Muscle of arm (tissue), 14 donors: ENCODE measurements at places on chromosomes 12 and 14.

DNA sequence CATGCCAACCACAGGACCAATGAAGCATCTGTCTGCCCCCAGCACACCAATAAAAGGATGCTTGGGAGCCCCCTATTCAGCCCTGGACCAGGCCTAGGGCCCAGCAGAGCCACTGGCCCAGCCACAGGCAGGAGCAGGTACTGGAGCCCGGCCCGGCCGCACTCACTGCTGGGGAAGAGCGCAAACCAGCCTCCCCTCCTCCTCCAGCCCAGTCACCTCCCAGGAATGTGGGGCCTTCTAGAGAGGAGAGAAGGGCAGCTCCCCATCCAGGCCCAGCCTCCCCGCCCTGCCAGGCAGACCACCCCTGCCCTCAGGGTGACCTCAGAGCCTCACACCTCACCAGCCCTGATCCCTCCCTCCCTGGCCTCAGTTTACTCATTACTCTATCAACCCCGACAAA lies 56.2 kb downstream of the CCNK start:
- DNase-seq: no peak

- DNase-seq: no peak
These were observed 116.4 kb downstream of the PPHLN1 start for GRCh38 chr12:42442311-42442759.

- DNase-seq: no peak
These were observed 42.5 kb downstream of the LRP6 start for GRCh38 chr12:12224240-12224940.

GRCh38 chr12:12822886-12823285 lies 9.7 kb downstream of the DDX47 start:
- no peak for DNase-seq

- DNase-seq: no peak
These were observed 870 bp downstream of the BMAL2 start for GRCh38 chr12:27333403-27334009.

GRCh38 chr14:69580009-69580577 lies 5.4 kb upstream of the CCDC177 start:
- no peak for DNase-seq

GRCh38 chr14:21039585-21040369 lies 2.4 kb upstream of the RNASE7 start:
- DNase-seq: peak; percentile 80

DNA sequence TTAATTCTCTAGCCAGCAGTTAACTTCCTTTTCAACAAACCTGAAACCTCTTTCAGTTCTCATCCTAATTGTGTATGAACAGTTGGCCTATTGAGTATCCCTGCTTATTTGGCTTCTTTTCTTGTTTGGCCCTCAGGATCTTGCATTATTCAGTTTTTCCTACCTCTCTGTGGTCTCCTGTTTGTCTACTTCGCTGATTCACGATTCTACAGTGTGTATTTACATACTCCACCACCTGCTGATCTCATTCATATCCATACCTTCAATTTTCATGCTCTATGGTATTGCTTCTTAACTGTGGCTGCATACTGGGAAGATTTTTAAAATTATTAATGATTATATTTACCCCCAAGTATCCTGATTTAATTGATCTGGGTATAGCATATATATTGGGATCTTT lies 56.4 kb downstream of the RASSF9 start:
- DNase-seq: no peak

- no peak for DNase-seq
These were observed 24.2 kb upstream of the SLC6A12 start for GRCh38 chr12:238116-238515.

DNA sequence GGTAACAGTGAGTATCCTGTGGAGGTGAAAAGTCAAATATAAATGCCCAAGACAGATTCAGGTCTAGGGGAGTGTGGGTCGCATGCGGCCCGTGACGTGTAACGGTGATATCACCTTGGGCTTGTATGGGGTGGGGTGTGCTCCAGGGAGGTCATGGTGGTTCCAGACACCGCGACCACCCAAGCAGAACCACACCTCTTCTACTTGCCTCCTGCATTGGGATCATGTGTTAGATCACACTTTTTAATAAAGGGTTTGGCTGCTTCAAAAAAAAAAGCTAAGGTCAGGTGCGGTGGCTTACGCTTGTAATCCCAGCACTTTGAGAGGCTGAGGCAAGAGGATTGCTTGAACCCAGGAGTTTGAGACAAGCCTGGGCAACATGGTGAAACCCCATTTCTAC lies 4.5 kb downstream of the FBLN5 start:
- DNase-seq: no peak

DNA sequence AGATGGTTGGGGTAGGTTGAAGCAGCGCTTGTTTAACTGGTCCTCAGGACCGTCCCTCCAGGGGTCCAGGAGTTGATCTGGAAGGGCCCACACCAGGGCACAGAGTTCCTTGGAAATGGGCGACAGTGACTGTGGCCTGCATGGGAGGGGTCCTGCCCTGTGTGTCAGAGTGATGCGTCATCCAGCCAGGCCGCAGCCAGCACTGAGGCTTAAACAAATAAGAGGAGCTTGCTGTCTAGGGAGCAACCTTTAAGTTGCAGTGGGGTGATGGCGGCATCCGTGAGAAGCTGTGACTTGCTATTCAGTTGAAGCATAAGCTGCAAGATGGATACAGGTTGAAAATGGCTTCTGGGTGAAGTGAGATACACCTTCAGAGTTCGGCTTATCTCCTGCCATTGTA lies 20.2 kb downstream of the DCAF4 start:
- DNase-seq: no peak

GRCh38 chr12:57724936-57725740 lies 13.4 kb downstream of the AGAP2 start:
- no peak for DNase-seq

GRCh38 chr12:127389923-127390322 lies 877.0 kb upstream of the TMEM132C start:
- DNase-seq: peak; percentile 22

DNA sequence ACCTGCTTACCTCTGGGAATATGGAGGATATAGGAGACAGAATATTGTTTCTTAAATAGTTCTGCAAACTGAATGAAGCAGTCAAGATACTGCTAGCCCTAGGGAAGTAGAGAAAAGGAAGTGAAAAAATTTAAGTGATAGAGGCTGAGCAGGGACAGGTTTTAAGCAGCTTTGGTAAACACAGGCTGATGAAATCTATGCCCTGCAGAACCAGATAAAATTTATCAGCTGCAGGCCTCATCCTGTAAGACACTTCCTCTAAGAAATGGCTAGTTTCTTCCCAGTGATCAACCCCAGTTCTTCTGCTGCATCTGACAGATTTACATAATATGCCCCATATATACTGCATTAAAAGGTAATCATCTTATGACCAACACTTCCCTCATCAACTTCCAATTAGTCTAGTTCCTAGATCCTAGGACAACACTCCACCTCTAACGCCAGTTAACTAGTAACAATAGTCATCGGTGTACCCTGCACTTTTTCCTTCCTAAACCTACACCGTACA lies 1.3 kb upstream of the ESYT1 start:
- DNase-seq: no peak

GRCh38 chr14:96263347-96264199 lies 7.6 kb downstream of the BDKRB1 start:
- no peak for DNase-seq

DNA sequence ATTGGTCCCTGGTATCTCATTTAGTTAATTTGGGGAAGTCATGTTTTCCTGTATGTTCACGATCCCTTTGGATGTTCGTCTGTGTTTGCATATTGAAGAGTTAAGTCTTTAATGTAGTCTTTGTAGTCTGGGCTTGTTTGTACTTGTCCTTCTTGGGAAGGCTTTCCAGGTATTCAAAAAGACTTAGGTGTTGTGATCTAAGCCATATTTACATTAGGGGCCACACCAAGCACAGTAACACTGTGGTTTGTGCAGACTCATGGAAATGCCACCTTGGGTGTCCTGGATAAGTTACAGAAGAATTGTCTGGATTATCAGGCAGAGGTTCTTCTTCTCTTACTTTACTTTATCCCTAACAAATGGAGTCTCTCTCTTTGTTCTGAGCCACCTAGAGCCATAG lies 380.3 kb downstream of the CCER1 start:
- DNase-seq: no peak

DNA sequence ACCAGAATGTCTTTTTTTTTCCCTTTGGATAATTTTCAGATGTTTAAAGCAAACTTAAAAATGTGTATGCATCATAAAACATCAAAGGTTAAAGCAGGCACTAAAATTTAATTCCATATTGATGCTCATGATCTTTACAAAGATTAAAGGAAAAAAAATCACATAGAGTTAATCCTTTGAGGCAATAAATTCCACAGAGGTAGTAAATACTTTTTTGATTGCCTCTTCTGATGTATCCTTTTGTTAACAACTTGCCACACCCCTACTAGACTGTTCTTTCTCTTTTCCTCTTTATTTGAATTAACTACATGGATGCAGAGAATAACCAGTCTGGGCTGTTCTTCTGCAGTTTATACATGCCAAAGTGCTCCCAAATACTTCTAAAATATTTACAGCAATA lies 45.2 kb upstream of the KCNJ8 start:
- DNase-seq: no peak

GRCh38 chr14:96698960-96699539 lies 98.1 kb upstream of the VRK1 start:
- no peak for DNase-seq

GRCh38 chr12:66713984-66714383 lies 35.1 kb upstream of the GRIP1 start:
- DNase-seq: no peak

DNA sequence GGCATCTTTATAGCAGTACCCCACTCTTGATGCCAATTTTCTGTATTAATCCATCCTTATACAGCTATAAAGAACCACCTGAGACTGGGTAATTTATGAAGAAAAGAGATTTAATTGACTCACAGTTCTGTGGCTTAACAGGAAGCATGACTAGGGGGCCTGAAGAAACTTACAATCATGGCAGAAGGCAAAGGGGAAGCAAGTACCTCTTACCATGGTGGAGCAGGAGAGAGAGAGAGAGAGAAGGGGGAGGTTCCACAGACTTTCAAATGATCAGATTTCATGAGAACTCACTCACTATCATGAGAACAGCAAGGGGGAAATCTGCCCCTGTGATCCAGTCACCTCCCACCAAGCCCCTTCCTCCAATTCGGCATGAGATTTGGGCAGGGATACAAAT lies 84.4 kb downstream of the SLC24A4 start:
- DNase-seq: no peak

- no peak for DNase-seq
These were observed 49.3 kb downstream of the NDUFA12 start for GRCh38 chr12:94954029-94954685.

GRCh38 chr12:72313806-72314205 lies 41.6 kb downstream of the TRHDE start:
- DNase-seq: no peak

DNA sequence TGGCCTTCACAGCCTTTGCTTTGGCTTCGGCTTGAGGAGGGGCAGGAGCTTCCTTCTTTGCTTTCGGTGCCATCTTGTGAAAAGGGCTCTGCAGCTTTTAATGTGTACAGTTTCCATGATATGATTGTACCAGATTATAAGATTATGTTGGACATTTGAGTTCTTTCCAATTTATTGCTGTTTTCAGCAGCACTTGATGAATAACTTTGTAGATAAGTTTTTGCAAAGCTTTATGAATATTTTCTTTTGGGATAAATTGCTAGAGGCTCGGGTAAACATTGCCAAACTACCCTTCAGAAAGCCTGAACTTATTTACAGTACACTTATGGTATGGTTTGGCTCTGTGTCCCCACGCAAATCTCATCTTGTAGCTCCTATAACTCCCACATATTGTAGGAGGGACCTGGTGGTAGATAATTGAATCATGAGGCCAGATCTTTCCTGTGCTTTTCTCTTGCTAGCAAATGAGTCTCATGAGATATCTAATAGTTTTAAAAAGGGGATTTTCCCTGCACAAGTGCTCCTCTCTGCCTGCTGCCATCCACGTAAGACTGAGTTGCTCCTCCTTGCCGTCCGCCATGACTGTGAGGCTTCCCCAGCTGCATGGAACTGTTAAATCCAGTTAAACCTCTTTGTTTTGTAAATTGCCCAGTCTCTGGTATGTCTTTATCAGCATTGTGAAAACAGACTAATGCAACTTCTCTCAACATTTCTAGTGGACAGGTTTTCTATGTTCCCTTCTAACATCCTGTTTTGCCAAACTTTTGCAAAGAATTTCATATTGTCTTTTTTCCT lies 70.4 kb downstream of the RCOR1 start:
- DNase-seq: no peak

GRCh38 chr14:90290337-90291011 lies 34.1 kb downstream of the PSMC1 start:
- DNase-seq: no peak

GRCh38 chr12:79645235-79645630 lies 45.5 kb downstream of the PAWR start:
- no peak for DNase-seq

DNA sequence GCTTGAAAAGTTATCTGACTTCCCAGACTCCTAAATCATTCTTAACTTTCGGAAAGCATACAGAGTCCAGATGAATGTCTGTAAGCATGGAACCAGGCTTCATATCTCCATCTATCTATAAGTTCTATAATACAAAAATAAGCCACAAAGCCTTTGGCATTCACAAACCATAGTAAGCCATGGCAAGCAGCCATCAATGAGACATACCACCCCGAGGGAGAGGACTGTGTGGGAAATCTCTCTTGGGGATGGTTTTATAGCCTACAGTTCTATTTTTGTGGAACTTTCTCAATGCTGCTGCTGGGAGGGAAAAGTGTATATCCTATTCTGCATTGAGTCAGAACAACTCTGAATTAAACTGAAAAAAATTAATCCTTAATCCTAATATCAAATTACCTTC lies 20.4 kb downstream of the EGLN3 start:
- no peak for DNase-seq

DNA sequence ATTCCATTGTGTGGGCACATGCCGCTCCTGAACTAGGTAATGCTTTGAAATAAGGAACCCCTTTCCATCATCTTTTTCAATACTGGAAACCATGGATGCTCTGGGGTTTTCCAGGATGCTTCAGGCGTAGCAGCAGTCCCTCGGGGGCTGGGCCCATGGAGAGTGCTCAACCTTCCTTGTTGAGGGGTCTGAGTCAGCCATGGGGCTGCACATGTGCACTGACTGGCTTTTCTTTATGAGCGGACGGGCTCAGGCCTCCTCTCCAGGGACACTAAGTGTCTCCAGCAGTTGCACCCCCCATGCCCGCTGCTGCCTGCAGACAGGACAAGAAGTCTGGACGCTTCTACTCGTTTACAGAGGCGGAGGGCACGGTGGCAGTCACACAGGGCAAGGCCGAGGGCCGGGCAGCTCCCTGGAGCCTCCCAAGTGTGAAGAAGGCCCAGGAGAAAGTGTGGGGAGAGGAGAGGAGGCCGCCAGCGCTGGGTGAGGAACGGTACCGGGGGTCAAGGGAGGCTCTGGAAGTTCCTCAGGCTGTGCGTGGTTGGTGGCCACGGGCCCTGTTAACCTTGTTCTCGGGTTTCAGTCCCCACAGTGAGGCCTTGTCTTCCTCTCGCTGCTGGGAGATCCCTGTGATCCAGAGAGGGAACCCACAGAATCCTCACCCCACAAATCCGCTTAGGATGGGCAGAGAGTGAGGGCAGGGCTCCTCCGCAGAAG lies 51.2 kb downstream of the TEAD4 start:
- DNase-seq: no peak
